Stimulated activated CD8-positive, alpha-beta memory T cell treated with anti-CD3 and anti-CD28 coated beads, Interleukin-4, amount 100 ng/mL, for 48 hours (primary cell): ENCODE measurements at places on chromosomes 12 and 14.

DNA sequence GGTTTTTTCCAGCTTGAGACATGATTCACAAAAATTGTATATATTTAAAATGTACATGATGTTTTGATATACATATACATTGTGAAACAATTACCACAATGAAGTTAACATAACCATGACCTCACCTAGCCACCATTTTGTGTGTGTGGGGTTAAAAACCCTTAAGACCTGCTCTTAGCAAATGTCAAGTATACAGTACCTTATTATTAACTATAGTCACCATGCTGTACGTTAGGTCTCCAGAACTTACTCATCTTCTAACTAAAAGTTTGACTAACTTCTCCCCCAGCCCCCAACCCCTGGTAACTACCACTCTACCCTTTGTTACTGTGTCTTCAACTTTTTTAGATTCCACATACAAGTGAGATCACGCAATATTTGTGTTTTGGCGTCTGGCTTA lies 52.6 kb downstream of the EIF2S3B start:
- DNase-seq: no peak

DNA sequence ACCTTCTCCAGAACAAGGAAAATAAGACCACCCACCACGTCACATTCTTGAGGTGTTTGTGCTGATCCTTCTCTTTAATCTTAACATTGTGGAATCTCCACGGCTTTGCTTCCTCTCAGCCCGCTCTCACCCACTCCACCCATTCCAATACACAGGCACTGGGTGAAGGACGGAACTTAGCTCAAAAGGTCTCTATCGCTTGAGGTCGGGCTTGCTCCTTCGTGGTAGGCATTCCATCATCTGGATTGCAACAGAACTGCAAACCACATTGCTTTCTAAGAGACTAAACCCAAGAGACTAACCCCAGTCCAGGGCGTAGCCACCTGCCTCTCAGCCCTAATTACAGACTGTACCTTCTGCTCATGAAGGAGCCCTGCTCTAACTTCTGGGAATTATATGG lies 24.0 kb upstream of the MDM2 start:
- no peak for DNase-seq

- DNase-seq: no peak
Measured at GRCh38 chr12:96091833-96092232, 56.4 kb upstream of the LTA4H start.

DNA sequence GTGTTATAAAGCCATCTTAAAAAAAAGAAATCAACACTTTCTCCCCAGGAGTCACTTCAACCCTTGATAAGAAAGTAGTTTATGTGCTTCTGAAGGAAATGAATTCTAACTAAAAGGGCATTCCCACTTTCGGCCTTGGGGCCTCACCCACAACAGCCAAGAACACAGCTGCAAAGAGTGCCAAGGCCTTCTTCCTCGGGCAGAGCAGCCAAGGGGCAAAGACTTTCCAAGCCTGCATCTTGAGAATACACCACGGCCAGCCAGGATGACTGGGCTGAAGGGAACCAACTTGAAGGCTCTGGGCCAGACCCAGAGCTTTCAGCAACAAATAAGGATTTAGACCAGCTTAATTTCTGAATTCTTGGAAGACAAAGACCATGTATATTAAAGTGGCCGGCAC lies 60.4 kb upstream of the FOXN3 start:
- no peak for DNase-seq

GRCh38 chr12:101305226-101305779 lies 25.4 kb downstream of the UTP20 start:
- DNase-seq: no peak

- DNase-seq: no peak
Measured at GRCh38 chr14:74981833-74982232, 20.9 kb upstream of the EIF2B2 start.
